HT1080 (cell line): ENCODE measurements at places on chromosomes 2 and 18. TPM values are rescaled to one million over a fixed set of nuclear protein-coding genes. Genes with fewer than 3 reads are reported as not detected.

GRCh38 chr2:77725045-77725444 lies 202.9 kb upstream of the LRRTM4 start:
- no peak for DNase-seq

DNA sequence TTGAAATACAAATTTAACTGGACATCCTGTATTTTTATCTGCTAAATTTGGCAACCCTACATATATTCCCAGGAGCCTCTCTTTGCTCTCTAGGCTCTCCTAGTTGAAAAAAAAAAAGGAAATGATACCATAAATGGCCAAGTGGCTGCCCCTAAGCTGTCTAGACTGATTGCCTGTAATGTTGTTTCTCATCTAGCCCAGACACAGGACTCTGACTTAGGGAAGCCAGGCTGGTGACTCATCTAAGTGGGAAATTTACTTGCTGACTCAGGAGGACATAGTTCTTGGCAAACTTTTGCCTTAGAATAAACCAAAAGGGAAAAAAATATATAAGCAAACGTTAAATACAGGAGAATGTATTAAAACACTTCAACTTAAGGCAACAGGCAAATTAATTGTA lies 14.6 kb upstream of the ITGAV start:
- peak; percentile 97 for DNase-seq

GRCh38 chr2:38097258-38097987 lies 21.5 kb upstream of the CYP1B1 start:
- no peak for DNase-seq

- peak; percentile 58 for DNase-seq
Measured at GRCh38 chr2:219171231-219171651, 1.4 kb upstream of the SLC23A3 start.

- no peak for DNase-seq
Measured at GRCh38 chr18:78136986-78137385, 842.6 kb upstream of the SALL3 start.

DNA sequence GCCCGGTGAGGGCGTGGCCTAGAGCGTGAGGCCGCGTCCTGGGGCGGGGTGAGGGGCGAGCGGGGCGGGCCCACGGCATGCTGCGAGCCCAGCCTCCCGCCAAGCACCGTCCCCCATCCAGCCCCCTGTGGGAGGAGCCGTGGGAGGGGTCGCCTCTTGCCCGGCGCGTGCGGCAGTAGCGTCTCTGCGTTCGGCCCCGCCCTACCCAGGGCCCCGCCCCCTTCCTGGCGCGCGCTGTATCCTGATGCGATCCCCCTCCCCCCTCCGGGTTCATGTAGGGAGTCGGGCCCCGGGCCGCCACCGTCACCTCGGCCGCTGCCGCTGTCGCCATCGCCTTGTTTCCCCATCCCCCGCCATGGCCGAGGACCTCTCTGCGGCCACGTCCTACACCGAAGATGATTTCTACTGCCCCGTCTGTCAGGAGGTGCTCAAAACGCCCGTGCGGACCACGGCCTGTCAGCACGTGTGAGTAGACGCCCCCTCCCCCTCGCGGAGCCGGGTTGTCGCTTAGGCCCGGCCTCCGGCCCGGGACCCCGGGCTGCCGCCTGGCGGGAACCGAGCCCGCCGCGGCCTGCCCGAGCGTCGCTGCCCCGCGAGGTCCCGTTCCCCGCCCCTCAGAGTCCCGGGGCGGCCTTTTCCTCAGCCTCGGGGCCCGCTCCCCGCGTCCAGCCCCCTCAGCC lies 888 bp downstream of the RNF138 start:
- peak; percentile 92 for DNase-seq

GRCh38 chr2:4152051-4152450 lies 448.7 kb downstream of the DCDC2C start:
- DNase-seq = no peak

- DNase-seq = no peak
Measured at GRCh38 chr2:10132596-10132995, 10.1 kb downstream of the RRM2 start.

- peak; percentile 48 for DNase-seq
Measured at GRCh38 chr2:222318712-222319585, 20.2 kb upstream of the PAX3 start.

- DNase-seq = no peak
Measured at GRCh38 chr2:54589038-54589339, 132.9 kb downstream of the SPTBN1 start.

DNA sequence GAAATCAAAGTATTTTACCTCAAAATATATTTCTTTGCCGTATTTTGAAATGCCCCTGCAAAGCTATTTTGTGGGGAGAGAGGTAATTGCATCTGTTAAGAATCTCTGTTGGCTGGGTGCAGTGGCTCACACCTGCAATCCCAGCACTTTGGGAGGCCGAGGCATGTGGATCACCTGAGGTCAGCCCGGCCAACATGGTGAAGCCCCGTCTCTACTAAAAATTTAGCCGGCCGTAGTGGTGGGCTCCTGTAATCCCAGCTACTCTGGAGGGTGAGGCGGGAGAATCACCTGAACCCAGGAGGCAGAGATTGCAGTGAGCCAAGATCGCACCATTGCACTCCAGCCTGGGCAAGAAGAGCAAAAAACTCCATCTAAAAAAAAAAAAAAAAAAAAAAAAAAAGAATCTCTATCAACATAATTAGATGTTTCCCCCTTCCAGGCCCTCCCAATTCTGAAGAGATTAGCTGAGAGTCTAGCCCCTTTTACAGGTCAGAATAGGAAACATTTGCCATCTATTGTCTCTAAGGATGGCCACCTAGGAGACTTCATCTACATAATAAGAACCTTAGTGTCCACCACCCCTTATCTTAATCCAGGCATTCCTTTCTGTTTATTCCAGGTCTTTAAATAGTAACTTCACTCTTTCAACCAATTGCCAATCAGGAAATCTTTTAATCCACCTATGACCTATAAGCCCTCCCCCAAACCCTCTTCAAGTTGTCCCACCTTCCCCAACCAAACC lies 3.5 kb upstream of the TRAPPC8 start:
- DNase-seq = no peak

GRCh38 chr2:1454346-1454745 lies 41.1 kb downstream of the TPO start:
- no peak for DNase-seq

DNA sequence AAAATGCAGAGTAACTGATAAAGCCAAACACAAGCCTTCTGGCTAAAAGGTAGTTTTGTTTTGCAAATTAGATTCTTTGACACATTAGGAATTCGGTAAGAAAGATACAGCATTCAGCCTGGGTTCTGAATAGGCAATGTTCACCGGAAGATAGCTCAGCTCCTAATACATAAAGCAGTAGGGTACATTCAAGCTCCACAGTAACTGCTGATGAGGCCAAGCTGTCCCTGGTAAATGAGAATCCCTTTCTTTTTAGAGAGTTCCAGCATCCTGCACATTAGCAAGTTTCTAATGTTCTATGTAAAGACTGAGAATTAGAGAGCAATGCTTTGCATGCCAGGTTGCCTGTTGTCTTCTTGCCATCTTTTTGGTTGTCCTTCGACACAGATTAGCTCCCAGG lies 316.3 kb upstream of the SLC14A2 start:
- DNase-seq = no peak

- DNase-seq = no peak
Measured at GRCh38 chr18:55878224-55878623, 290.2 kb upstream of the TCF4 start.

Gene CD302
- total RNA-seq = 2.6 and 4.9 TPM in 2 replicates

Gene ACMSD
- not detected in 2 replicates for total RNA-seq

Gene ALPG
- not detected in 2 replicates for total RNA-seq

Gene SPEG
- total RNA-seq = 20.6 and 23.0 TPM in 2 replicates

Gene LINC00305
- total RNA-seq = not detected in 2 replicates

Gene TWIST2
- total RNA-seq = 49.9 and 52.1 TPM in 2 replicates
